ENCODE measurements at places on chromosomes 16 and 17.

DNA sequence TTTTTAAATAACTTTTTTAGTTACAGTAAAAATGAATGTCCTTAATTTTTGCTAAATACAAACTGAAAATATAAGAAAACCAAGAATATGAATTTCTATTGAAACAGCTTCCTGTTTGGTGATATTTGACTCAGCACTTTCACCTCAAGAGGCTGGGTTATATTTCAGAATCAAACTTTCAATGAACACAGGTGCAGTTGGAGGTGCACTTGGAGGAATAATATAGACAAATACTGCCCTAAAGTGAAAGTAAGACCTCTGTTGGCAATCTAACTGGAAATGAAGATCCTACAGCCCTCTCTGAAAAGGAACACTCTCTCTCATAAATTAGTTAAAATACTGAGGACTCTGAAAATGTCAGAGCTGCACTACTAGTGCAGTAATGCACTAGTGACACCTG lies 106.2 kb downstream of the BRIP1 start:
- DNase-seq: no peak

GRCh38 chr17:48439110-48439850 lies 9.3 kb upstream of the SKAP1 start:
- peak; percentile 28 for DNase-seq

- DNase-seq: no peak
Measured at GRCh38 chr16:89190150-89190958, 10.0 kb downstream of the SLC22A31 start.

- DNase-seq: no peak
Measured at GRCh38 chr16:24497440-24497839, 41.9 kb upstream of the RBBP6 start.

DNA sequence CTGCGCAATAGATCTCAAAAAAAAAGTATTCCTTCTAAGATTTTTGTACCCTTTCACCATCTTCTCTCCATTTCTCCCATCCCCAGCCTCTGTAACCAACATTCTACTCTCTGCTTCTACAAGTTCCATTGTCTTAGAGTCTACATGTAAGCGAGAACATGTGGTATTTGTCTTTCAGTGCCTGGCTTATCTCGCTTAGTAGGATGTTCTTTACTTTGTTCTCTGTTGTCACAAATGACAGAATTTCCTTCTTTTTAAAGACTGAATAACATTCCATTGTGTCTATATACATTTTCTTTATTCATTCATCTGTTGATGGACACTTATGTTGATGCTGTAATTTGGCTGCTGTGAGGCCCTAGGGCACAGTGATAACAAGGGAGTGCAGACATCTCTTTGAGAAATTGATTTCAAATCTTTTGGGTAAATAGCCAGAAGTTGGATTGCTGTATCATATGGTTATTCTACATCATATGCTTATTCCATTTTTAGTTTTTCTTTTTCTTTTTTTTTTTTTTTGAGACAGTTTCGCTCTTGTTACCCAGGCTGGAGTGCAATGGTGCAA lies 37.7 kb upstream of the MYH10 start:
- no peak for DNase-seq

- no peak for DNase-seq
Measured at GRCh38 chr17:29073045-29073444, 30.1 kb downstream of the PIPOX start.

- DNase-seq: no peak
Measured at GRCh38 chr17:9408868-9409829, 166.5 kb downstream of the STX8 start.

- DNase-seq: no peak
Measured at GRCh38 chr17:69486779-69487637, 72.5 kb downstream of the MAP2K6 start.

- no peak for DNase-seq
Measured at GRCh38 chr17:48333034-48333530, 96.9 kb downstream of the SKAP1 start.

GRCh38 chr16:85586380-85587104 lies 26.6 kb upstream of the GSE1 start:
- DNase-seq: no peak

- DNase-seq: peak; percentile 43
Measured at GRCh38 chr17:10198509-10199249, at the start of gene GAS7. Gene GAS7 (minus strand): TSS chr17:10198606.

DNA sequence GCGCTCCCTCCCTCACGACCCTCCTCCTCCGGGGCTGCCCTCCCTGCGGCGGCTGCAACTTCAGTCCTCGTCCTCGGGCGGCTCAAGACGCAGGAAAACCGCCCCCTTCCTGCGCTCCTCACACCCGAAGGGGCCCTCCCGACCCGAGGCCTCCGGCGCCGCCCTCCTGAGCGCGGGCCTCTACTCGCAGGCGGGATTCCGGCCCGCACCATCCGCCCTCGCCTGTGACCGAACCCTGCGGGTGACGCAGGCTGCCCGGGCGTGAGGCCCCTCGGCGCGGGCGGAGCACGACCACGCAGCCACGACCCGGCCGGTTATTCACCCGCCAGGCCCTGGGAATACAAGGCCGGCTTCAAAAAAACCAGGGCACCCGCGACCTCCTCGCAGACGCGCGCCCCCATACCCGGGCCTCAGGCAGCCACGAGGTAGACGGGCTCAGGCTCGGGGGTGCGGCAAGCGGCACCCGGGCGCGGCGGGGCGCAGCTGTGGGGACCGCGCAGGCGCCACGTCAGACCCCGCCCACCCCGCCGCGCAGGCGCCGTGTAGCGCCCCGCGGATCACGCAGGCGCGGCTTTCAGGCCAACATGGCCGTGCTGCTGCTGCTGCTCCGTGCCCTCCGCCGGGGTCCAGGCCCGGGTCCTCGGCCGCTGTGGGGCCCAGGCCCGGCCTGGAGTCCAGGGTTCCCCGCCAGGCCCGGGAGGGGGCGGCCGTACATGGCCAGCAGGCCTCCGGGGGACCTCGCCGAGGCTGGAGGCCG lies at the start of gene SPG7:
Gene SPG7 (plus strand): TSS at position 570 of the 757 bp plus-strand sequence. CDS start 15 bp downstream, at position 585.
- DNase-seq: peak; percentile 90

DNA sequence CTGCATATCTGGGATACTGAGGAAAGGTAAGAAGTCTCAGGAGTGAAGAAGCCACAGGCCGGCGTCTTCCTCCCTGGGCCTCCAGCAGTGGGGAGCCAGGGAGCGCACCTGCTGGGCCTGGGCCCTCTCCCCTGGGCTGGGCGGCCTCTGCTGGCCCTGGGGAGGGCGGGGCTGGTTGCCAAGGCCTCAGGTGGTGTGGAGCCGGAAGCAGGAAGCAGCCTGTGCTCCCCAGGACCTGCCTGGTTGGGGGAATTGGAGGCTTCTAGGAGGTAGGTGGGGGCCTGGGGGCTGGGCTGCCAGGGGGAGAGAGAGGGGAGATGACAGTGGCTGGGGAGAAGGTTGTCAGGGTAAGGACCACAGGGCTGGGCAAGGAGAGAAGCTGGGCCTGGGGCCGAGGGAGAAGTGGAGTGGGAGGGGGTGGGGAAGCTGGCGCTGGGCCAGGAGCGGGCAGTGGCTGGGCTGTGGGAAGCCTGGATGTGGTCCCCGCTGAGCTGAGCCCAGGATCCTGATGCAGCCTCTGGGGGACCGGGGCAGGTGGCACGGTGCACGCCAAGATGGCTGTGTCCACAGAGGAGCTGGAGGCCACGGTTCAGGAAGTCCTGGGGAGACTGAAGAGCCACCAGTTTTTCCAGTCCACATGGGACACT lies at the start of gene SMIM22:
Gene SMIM22 (plus strand): TSS at position 189 of the 647 bp plus-strand sequence. CDS start 366 bp downstream, at position 555.
- no peak for DNase-seq

- peak; percentile 75 for DNase-seq
Measured at GRCh38 chr17:75877752-75878173, 618 bp downstream of the TRIM47 start.

DNA sequence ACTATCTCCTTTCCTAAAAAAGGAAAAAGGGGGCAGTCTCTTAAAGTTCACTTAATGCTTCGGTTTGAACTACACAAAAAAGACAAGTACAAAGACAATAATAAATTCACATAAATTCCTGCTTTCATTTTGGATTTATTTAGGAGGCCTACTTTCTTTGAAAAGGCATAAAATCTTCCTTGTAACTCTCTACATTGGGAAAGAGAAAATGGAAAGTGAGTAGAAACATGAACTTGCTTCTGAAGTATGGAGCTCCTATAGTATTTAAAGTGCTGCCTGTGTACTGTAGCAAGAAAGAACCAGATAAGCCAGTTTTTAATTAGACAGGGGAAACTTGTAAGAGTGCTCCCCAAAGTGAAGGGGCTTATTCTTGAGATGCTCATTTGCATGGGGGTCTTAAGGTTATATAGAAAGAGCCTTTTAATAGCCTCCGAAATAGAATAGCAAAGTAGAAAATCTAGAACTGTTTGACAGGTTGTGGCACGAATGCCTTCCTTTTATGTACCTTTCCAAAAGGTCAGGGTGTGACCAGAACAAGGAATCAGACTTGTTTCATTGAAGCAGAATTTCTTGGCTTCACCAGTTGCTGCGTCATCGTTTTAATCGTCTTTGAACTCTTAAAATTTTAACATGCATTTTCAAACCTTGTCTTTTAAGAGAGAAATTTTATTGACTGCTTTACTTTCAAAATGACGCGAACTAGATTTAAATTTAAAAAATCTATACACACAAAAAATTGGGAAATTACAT lies 12.9 kb downstream of the GAN start:
- DNase-seq: no peak

- no peak for DNase-seq
Measured at GRCh38 chr16:50494501-50495491, 53.4 kb upstream of the NKD1 start.

- DNase-seq: no peak
Measured at GRCh38 chr16:75114179-75114945, 2.2 kb downstream of the LDHD start.

- no peak for DNase-seq
Measured at GRCh38 chr16:1800701-1801100, 7.2 kb upstream of the IGFALS start.

DNA sequence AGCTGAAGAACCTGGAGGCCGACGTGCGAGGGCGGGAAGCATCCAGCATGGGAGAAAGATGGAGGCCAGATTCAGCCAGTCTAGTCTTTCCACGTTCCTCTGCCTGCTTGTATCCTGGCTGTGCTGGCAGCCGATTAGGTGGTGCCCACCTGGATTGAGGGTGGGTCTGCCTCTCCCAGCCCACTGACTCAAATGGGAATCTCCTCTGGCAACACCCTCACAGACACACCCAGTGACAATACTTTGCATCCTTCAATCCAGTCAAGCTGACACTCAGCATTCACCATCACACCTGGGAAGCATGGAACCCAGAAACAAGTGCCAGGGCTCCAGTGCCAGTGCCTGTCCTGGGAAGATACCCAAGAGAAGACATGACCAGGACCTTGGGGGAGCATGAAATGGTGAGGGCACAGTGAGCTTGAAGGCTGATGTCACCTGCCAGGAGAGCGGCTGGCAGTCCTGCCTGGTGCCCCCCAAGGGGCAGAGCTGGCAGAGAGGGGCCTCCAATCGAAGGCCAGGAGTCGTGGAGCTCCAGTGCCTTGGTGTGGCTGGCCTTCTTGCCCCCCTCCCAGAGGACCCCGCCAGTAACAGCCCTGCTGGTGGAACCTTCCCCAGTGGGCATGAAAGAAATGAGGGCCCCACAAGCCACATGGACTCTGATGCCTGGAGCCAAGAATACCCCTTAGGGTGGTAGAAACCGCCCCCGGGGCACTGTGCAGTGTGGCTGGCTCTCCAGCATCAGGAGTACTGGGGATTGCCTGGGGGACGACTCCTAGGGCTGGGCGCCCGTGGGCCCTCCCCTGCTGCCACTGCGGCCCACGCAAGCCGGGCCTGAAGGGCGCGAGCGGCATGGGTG lies 643 bp upstream of the NPB start:
- no peak for DNase-seq

- peak; percentile 20 for DNase-seq
Measured at GRCh38 chr16:19809121-19809635, 75.5 kb downstream of the GPRC5B start.

- DNase-seq: no peak
Measured at GRCh38 chr16:62298600-62298999, 262.4 kb upstream of the CDH8 start.

DNA sequence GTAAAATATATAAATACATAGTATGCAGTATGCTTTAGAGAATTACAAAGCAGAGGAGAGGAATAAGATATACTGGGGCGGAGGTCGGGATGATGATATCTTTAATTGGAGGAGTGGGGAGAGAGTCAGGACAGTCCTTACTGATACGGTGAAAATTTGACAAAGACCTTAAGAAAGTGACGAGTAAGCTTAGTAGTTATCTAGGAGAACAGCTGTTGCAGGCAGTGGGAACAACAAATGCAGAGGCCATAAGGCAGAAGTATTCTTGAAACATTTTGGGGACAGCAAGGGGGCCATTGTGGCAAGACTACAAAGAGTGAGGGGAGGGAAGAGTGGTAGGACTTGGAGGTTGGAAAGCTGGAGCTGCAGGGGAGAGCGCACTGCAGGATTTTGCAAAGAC lies 22.3 kb upstream of the CDC6 start:
- DNase-seq: no peak

GRCh38 chr16:84893849-84894599 lies 74.2 kb downstream of the CRISPLD2 start:
- peak; percentile 32 for DNase-seq

GRCh38 chr16:6133009-6133557 lies 1035.5 kb upstream of the EEF2KMT start:
- DNase-seq: no peak

DNA sequence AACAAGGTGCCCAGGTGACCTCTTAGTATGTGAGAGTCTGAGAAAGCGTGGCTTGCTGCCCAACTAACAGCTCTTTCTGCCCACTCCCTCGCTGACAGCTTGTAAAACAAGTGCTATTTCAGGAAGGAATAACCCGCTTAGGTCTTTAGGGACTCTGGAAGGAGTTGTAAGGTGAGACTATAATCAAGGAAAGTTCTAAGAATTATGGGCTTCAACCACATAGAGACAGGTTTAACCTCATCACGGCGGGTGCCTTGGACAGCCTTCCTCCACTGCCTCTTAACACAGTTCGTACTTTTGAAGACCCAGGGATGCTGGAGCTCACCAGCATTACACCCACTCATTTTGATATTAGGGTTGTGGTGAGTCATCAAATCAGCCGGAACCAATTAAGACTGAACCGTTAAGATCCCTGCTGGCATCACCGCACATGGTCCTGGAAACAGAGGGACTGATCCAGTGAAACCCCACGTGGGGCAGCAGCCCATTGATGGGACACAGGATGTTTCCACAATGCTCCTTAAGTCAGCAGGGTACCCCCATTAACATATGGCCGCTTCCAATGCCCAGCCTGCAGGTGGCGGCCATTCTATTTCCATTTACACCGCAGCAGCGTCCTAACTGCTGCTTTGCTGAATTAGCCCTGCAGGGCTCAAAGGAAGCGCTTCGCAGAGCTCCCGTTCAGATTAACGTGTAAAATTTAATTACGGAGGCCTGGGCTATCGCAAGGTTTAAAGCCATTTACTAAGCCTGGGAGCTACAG lies 176.6 kb upstream of the SDK2 start:
- no peak for DNase-seq

- DNase-seq: no peak
Measured at GRCh38 chr16:70574595-70575271, 51.1 kb downstream of the SF3B3 start.

Measured in CD4-positive, alpha-beta T cell treated with Interleukin-15 for 1 hour (primary cell).